ENCODE measurements at places on chromosomes 5 and 9.

DNA sequence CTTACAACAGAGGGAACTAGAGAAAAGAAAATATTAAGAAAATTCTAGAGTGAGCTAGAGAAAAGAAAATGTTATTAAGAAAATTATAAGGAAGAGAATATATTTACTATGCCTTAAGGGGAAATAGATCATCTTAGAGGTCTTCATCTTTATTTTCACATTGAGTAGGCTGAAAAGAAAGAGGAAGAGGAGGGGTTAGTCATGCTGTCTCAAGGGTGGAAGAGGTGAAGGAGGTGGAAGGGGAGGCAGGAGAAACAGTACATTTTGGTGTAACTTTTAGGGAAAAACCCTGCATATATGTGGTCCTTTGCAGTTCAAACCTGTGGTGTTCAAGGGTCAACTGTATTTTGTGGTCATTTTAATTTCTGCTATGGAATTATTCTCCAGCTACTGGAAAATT is 46.6 kb downstream of the PPIP5K2 start:
- DNase-seq, result no peak

GRCh38 chr9:121021301-121021700 is 28.8 kb downstream of the C5 start:
- no peak for DNase-seq

DNA sequence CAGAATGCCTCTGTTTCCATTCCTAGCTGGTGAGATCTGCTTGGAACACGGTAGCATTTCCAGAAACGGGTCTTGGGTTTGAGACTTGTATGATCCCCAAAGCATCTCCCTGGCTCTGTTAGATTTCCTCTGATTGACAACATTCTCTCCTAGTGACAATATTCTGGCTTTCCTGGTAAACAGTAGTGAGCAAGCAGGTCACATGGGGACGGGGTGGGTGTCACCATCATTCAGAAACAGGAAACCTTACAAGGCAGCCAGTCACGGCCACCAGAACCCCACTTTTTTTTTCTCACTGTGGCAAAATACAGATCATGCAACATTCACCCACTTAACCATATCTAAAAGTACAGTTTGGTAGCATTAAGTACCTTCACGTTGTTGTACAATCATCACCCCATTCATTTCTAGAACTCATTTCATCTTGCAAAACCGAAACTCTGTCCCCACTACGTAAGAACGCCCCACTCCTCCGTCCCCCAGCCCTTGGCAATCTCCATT is 90.1 kb upstream of the LMX1B start:
- no peak for DNase-seq

GRCh38 chr5:10757043-10757442 is 4.0 kb downstream of the DAP start:
- DNase-seq, result no peak

GRCh38 chr5:126938466-126938865 is 91.9 kb downstream of the MARCHF3 start:
- no peak for DNase-seq

GRCh38 chr5:150202501-150202900 is 12.6 kb downstream of the SLC6A7 start:
- no peak for DNase-seq

GRCh38 chr5:97297704-97298091 is 114.7 kb upstream of the RIOK2 start:
- DNase-seq, result no peak

- DNase-seq, result no peak
These were observed 123.5 kb upstream of the CD180 start for GRCh38 chr5:67319935-67320725.

DNA sequence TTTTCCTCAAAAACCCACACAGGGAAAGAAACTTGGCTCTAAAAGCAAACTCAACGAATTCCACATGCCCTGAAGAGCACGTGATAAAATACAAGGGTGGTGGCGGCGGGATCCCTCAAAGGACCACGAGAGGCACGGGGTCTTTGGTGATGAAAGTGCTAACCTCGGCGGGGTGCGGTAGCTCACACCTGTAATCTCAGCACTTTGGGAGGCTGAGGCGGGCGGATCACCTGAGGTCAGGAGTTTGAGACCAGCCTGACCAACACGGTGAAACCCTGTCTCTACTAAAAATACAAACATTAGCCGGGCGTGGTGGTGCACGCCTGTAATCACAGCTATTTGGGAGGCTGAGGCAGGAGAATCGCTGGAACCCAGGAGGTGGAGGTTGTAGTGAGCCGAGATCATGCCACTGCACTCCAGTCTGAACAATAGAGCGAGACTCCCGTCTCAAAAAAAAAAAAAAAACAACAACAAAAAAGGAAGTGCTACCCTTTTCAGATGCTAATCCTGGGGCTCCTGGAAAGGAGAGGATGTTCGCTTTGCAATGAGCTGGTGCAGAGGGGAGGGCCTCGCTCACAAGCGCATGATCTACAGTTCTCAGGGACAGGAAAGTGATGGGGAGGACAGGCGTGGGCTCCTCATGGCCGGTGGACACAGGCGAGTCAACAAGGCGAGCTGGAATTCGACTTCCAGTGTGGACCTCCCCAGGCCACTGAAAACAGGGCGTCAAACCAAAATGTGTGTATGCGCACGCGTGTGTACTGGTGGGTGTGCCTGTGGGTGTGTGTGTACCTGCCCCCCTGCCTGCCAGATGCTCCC is 54.1 kb downstream of the USP20 start:
- no peak for DNase-seq

DNA sequence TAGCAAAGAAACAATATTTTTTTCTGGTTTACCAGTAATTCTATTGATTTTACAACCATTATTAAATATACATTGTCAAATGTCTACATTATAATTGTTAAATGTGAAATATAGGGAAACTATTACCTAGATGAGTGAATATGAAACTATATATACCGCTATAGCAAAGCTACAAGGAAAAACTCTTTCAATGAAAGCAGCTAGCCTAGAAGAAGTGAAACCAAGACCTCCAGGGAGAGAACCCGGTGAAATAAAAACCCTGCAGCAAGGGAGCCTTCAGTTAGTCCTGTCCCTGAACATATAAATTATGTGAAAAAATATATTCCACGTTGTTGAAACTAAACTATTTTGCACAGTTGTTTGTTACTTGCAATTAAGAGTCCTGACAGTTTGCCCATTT is 913.1 kb downstream of the EFNA5 start:
- no peak for DNase-seq

GRCh38 chr9:107546859-107547258 is 57.3 kb upstream of the KLF4 start:
- DNase-seq, result no peak

Data from stimulated activated CD4-positive, alpha-beta T cell treated with anti-CD3 and anti-CD28 coated beads, TNF-alpha, amount 100 ng/mL, for 1 hour (primary cell).